ENCODE measurements at places on chromosomes 3 and 15. TPM values are rescaled to one million over a fixed set of nuclear protein-coding genes. Genes with fewer than 3 reads are reported as not detected.
A peak's percentile ranks its signal among the peaks of the same experiment; 100 is the strongest.

- no peak overlapping the region for H3K27ac ChIP-seq
- peak; percentile 8 for DNase-seq
- no peaks in the 10 kb centered on the region for H3K27me3 ChIP-seq
- no peak overlapping the region for H3K4me3 ChIP-seq
- no peaks in the 10 kb centered on the region for H3K4me1 ChIP-seq
These were observed 13.0 kb downstream of the ZBED2 start for GRCh38 chr3:111582120-111582474.

GRCh38 chr15:32107477-32108080 lies 77.3 kb downstream of the CHRNA7 start:
- H3K4me1 ChIP-seq: no peaks in the 10 kb centered on the region
- H3K4me3 ChIP-seq: no peak overlapping the region
- peaks cover 6% of the 10 kb centered on the region for H3K27me3 ChIP-seq
- no peak for DNase-seq

DNA sequence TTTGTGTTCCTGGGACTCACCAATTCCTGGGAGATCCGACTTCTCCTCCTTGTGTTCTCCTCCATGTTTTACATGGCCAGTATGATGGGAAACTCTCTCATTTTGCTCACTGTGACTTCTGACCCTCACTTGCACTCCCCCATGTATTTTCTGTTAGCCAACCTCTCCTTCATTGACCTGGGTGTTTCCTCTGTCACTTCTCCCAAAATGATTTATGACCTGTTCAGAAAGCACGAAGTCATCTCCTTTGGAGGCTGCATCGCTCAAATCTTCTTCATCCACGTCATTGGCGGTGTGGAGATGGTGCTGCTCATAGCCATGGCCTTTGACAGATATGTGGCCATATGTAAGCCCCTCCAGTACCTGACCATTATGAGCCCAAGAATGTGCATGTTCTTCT lies 16.8 kb downstream of the OR4F15 start:
- no peak for DNase-seq
- H3K27ac ChIP-seq: no peak overlapping the region
- no peaks in the 10 kb centered on the region for H3K4me1 ChIP-seq
- no peaks in the 10 kb centered on the region for H3K36me3 ChIP-seq
- H3K27me3 ChIP-seq: no peaks in the 10 kb centered on the region
- no peak overlapping the region for H3K4me3 ChIP-seq

DNA sequence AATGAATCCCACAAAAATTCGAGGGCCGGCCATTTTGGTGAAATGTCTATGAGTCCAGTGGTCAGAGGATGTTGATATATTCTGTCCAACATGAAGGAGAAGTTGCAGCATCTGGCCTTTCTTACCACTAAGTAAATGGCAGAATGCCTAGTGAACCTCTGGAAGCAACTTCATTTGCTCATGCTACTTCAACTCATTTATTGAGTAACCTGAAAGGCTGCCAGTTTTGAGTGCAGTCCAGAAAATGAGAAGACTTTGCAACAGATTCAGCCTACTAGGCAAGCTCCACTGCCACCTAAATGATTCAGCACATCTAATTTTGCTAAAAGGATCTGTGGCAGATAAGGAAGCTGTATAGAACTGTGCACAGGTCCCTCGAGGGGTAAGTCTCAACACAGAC lies 265.0 kb downstream of the OPA1 start:
- peaks cover 15% of the 10 kb centered on the region for H3K27me3 ChIP-seq
- no peak overlapping the region for H3K4me3 ChIP-seq
- no peaks in the 10 kb centered on the region for H3K36me3 ChIP-seq
- no peak overlapping the region for H3K27ac ChIP-seq
- H3K4me1 ChIP-seq: no peaks in the 10 kb centered on the region
- DNase-seq: no peak

DNA sequence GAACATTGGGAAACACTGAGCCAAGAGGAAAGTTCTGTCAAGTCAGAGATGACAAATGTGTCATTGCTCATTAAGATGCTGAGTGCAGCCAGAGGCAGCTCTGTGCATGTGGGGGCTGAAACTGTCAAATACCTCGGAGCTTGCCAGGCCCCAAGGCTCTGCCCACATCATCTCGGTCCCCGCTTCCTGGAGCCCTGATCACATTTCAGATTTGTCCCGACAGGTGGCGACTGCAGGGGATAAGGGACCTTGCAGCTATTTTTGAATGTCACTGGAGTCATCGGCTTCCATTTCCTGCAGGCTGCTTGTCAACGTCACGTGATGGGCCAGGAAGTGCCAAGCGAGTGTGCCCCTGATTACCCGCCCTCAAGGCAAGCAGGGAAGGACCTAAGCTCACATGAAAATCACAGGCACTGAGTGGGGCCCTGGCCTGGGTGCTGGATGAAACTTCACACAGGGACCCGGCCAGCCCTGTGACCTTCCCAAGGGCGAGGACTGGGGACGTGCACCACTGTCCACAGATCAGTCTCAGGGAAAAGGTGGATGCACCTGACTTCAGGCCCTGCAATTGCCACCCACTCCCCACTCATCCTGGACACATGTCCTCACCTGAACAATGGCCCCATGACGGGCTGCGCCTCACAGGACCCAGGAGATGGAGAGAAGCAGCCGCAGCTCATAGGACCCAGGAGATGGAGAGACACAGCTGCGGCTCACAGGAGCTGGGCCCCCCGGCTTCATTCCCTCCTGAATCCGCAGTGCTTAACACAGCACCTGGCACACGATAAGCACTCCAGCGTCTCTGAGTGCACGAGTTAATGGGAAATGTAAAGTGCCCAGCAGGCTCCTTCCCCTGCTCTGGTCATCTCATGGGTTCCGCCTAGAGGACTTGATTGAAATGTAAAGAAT lies 73.4 kb downstream of the NUP210 start:
- no peak for DNase-seq
- H3K27me3 ChIP-seq: no peaks in the 10 kb centered on the region
- H3K27ac ChIP-seq: no peak overlapping the region
- no peak overlapping the region for H3K4me3 ChIP-seq
- H3K4me1 ChIP-seq: no peaks in the 10 kb centered on the region

DNA sequence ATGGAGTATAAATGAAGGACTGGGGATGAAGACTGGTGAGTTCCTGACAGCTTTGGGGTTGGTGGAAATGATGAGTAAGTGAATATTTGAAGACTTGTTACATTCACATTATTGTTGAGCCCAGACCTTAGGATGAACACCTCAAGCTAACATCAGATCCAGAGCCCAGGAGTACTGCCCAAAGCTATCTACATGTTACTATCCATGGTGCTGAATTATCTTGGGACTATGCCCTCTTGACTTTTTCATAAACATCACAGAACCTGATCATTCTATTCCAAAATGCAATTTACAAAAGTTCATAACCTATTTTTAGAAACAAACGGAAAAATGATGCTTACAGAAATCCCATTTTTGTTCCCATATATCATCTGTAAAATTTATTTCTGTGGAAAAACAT lies 613.3 kb downstream of the TUSC7 start:
- no peaks in the 10 kb centered on the region for H3K36me3 ChIP-seq
- no peak overlapping the region for H3K4me3 ChIP-seq
- H3K27ac ChIP-seq: no peak overlapping the region

DNA sequence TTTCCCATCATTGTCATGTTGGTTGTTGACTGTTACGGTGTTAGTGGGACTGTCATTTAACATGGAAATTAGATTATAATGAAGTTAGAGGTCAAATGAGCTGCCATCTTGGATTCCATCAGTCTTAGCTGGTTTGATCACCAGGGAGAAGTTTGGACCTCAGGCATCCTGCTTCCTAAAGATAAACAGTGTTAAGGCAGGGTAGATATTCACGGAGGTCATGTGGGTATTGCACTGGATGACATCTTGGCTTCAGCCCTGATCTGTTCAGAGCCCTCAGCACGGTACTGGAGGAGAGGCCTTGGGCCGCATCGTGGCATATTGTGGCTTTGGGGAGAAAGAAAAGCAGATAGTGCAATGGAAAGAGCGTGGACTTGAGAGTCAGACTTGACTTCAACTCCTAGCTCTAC lies 11.1 kb upstream of the MUC20 start:
- H3K36me3 ChIP-seq: no peaks in the 10 kb centered on the region
- H3K27ac ChIP-seq: no peak overlapping the region
- no peaks in the 10 kb centered on the region for H3K27me3 ChIP-seq
- no peak overlapping the region for H3K4me3 ChIP-seq

GRCh38 chr3:48413086-48413485 lies 16.8 kb downstream of the PLXNB1 start:
- peaks cover 82% of the 10 kb centered on the region for H3K36me3 ChIP-seq
- no peaks in the 10 kb centered on the region for H3K4me1 ChIP-seq
- no peaks in the 10 kb centered on the region for H3K27me3 ChIP-seq
- no peak overlapping the region for H3K27ac ChIP-seq
- no peak overlapping the region for H3K4me3 ChIP-seq

DNA sequence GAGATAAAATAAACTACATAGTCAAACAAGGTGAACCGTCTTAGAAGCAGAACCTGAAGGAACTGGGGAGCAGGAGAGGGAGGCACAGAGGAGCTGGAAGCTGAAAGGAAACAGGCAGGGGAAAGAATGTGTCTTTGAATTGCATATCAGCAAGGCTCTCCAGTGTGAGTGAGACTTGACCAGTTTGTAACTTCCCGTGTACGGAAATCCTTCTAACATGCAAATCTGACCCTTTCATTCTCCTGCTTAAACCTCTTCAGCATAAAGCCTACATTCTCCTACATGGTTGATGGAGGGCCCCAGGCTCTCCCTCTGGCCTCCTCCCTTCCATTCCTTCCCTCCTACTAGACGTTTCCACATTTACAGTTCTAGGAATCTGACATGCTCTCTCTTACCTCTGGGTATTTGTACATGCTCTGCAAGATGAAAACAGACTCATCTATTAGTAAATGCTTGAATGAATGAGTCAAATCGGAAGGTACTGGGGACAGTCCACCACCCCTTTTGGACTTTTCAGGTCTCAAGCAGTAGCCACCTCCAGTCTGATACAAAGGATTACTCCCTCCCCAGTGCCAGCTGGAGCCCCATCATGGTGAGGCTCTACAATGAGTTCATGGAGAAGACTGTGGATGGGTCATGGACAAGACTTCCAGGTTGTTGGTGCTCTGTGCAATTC lies 6.1 kb upstream of the SLC25A38 start:
- no peaks in the 10 kb centered on the region for H3K27me3 ChIP-seq
- no peak overlapping the region for H3K27ac ChIP-seq
- H3K4me3 ChIP-seq: no peak overlapping the region
- DNase-seq: no peak

- no peaks in the 10 kb centered on the region for H3K27me3 ChIP-seq
- no peak overlapping the region for H3K27ac ChIP-seq
- H3K4me3 ChIP-seq: no peak overlapping the region
- peak; percentile 79 for DNase-seq
- no peaks in the 10 kb centered on the region for H3K36me3 ChIP-seq
- peaks cover 32% of the 10 kb centered on the region for H3K4me1 ChIP-seq
These were observed 35.4 kb upstream of the TSC22D2 start for GRCh38 chr3:150372722-150373121.

KBTBD8 gene
- total RNA-seq: 16.2 TPM

PARP15 gene
- not detected for total RNA-seq

PPP2R3A gene
- total RNA-seq: 0.18 TPM

CDV3 gene
- total RNA-seq: 190 TPM

RETNLB gene
- total RNA-seq: not detected

KLHL40 gene
- total RNA-seq: not detected

TMEM89 gene
- not detected for total RNA-seq

RTP3 gene
- total RNA-seq: 0.09 TPM

GABRR3 gene
- total RNA-seq: 0.31 TPM

GOLGB1 gene
- 53.1 TPM for total RNA-seq

Data from HepG2 (cell line).